ENCODE measurements at places on chromosomes 7 and 10.

GRCh38 chr10:64316416-64316815 lies 795.2 kb downstream of the REEP3 start:
- DNase-seq = no peak

- no peak for DNase-seq
Observed at GRCh38 chr7:44395067-44395466, 69.7 kb upstream of the CAMK2B start.

DNA sequence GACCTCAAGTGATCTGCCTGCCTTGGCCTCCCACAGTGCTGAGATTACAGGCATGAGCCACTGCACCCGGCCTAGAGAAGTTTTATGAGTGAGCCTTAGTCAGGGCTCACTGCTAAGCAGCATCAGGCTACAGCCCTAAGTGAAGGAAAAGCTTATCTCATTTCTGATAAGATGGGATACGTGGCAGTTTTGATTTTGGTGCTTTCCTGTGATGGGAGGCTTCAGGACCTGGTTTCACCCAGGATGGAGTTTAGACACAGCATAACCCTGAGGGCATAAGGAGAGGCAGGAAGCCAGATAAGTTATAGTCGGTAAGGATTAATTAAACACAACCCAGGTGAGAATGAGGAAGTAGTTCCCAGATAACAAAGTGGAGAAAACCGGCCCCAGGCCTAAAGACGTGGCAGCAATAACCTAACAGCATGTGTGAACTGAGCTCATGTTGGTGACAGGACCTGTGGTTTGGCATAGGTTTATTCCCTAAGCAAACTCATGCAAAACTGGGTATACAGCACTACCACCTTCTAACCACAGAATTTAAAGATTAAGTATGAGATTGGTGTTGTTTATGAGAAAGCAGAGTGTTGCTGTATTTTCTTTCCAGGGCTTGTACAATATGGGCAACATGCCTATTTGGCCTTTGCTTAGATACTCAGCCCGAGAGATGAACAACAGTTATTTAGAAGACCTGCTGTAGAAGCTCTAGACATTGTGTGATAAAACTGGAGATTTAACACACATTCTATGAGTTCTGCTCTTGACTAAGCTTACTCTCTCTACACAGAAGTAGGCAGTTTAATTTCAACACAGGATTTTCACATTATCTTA lies 119.4 kb downstream of the COL28A1 start:
- no peak for DNase-seq

GRCh38 chr7:148903504-148903903 lies 19.4 kb upstream of the EZH2 start:
- no peak for DNase-seq

GRCh38 chr10:118272149-118272721 lies 69.9 kb downstream of the FAM204A start:
- DNase-seq = peak; percentile 11

DNA sequence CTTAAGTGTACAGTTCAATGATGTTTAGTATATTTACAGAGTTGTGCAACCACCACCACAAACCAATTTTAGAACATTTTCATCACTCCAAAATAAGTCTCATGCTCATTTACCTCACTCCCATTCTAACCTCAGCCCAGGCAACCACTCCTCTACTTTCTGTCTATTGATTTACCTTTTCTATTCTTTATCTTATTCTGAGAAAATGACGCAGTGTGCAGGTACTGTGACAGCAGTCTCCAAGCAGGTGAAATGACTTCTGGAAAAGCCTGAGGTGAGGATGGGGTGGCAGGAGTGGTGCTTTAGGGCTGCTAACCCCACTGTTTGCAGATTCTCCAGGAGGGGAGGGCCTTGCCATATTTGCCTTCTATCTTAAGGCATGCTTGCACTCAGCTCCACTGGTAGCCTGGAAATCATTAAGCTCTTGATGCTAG lies 39.5 kb downstream of the GARS1 start:
- no peak for DNase-seq

DNA sequence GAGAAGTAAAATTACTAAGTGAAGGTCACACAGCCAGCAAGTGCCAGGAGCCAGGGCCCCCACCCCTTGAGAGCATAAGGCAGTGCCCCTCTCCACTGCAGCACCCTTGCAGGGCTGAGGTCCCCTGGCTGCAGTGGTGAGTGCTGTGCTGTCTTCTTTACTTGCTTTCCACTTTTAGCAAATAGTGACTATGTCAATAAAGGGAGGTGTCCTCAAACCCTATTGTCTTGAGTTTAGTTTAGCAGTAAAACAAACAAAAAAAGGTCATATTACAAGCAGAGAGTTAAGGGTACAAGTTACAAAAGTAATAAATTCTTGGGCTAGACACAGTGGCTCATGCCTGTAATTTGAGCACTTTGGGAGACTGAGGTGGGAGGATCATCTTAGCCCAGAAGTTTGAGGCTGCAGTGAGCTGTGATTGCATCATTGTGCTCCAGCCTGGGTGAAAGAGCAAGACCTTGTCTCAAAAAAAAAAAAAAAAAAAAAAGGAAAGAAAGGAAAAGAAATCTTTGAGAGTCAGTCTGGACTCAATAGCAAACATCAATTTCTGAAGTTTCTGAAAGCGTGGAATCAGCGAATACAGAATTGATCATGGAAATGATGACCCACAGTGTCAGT lies 39.0 kb upstream of the KIF5B start:
- no peak for DNase-seq

GRCh38 chr7:43384616-43385308 lies 198.1 kb upstream of the STK17A start:
- DNase-seq = no peak

GRCh38 chr10:34320265-34320664 lies 494.8 kb downstream of the PARD3 start:
- DNase-seq = no peak

DNA sequence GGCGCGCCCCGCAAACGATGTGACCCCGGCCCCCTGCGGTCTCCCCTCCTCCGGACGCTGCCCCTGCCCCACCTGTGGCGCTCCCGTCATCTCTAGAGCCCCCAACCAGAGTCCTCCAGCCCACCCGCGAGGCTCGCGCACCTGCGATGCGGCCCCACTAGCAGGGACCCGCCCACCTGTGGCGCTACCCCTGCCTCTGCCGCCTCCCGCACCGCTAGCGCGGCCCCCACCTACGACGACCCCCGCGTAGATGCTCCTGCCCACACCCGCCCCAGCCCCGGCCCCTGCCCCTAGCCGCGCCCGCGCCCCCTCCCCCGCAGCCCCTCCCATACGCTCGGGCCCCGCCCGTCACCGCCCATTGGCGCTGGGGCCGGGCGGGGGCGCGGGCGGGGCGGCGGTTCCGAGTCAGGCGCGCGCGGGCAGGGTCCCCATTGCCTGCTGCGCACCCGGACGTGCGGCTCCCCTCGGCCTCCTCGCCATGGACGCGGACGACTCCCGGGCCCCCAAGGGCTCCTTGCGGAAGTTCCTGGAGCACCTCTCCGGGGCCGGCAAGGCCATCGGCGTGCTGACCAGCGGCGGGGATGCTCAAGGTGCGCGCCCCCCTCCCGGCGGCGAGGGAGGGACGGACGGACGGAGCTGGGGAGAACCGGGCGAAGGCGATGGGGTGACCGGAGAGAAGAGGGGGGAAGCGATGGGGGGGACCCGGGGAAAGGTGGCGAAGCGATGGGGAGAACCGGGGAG lies at the start of gene PFKP:
PFKP (plus strand) TSS at position 431 of the 741 bp plus-strand sequence; CDS start at position 479, 48 bp downstream.
- peak; percentile 32 for DNase-seq

DNA sequence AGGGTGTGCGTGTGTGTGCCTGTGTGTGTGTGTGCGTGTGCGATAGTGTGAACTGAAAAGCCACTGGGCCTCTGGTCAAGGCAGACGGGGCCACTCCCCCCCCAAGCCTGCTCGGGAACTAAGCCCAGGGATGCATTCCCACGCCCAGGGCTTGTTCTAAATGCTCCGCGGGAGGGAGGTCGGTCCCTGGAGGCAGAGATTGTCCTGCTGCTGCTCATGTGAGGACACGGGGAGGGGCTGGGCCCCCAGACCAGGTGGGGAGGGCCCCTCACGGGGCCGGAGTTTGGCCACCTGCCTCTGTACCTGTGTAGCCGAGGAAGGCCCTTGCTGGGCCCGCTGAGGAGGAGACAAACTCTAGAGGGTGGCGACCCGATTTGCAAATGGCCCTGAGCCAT lies 93.9 kb downstream of the PDGFA start:
- DNase-seq = no peak

DNA sequence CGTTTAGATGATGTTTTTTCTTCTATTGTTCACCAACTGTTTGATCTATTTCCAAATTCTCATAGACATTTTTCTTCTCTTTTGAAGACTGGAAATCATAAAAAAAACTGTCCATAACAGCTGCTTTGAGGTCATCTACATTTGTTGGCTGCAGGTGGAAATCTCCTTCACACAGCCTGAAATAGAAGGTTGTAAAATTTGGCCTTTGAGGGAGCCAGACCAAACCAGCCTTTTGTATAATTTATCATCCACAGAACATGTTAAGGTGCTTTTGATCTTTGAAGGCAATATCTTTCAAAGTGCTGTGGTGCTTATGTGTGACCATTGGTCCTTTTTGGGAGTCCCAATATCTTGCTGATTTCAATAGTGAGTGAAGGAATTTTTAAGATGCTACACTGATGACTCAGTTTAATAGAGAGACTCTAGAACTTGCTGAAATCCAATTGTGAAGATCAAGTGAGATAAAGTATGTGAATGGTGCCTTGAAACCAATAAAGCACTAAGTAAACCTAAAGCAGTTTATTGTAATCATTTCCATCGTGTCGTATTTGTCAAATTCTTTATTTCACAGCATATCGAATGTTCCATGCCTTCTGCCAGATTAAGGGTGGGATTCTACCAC lies 5.4 kb downstream of the FERD3L start:
- DNase-seq = no peak

DNA sequence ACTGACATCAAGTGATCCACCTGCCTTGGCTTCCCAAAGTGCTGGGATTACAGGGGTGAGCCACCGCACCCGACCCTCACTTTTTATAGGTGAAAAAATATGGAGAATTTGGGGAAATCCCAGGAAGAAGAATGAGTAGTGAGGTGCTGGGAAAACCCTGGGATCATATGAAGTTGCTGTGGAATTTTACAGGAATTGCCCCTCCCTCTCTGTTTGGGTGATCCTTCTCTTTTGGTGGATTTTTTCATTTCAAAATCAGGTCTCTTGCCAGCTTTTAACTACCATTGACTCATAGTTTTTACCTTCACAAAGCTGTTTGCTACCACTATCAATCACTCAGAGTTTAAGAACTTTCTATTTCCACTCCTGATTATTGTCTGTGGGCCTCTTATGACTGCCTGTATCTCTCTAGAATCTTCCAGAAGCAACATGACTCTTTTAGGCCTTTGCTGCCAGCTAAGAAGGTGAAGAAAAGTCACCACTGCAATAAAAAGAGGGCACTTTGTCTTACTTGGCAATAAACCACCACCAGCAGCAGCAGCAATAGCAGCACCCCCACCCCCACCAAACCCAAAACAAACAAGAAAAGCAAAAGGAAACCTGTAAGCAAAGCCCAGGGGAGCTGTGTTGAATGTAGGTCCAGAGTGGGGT lies 4.0 kb upstream of the GIMAP8 start:
- DNase-seq = no peak

GRCh38 chr7:152910545-152911225 lies 151.1 kb downstream of the ACTR3B start:
- no peak for DNase-seq

DNA sequence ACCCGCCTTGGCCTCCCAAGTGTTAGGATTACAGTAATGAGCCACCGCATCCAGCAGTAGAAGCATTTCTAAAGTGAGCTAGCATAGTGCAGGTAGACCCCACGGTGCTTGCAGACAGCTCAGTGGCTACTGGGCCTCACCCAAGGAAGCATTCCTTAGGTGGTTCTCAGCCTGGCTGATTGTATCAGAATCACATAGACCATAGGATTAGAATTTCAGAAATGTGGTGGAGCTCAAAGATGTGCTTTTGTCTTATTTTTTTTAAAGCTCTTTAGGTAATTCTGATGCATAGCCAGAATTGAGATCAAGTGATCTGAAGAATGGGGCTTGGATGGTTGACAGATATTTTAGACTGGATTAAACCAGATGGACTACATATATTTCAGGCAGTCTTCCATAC lies 10.9 kb downstream of the ANLN start:
- no peak for DNase-seq

- peak; percentile 85 for DNase-seq
Observed at GRCh38 chr10:46228563-46229071, 58.2 kb upstream of the ANTXRL start.

DNA sequence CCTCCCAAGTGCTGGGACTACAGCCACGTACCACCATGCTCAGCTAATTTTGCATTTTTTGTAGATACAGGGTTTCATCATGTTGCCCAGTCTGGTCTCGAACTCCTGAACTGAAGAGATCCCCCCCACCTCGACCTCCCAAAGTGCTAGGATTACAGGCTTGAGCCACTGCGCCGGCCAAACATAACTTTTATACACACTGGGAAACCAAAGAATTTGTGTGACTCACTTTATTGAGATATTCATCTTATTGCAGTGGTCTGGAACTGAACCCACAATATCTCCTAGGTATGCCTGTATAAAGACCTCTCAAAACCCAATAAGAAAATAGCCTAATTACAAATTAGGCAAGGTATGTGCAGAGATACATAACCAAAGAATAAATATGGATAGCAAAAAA lies 182.6 kb upstream of the FEZF1 start:
- DNase-seq = no peak

DNA sequence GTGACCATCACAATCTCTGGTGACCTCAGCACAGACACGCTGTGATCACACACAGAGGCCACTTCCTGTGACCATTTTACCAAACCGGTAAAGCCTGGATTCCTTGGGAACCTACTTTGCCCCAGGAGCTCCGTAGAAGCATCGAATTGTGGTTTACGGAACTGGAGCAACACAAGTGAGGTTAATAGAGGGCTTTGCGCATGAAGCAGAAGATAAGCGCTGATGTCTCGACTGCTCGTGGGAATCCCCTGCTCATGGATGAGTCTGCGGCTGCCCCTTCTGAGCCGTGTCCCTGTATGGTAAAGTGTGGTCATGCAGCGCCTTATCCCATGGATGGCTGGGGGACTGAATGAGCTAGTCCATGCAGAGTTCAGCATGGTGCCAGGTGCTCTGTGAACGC lies 53.6 kb downstream of the VIPR2 start:
- no peak for DNase-seq

DNA sequence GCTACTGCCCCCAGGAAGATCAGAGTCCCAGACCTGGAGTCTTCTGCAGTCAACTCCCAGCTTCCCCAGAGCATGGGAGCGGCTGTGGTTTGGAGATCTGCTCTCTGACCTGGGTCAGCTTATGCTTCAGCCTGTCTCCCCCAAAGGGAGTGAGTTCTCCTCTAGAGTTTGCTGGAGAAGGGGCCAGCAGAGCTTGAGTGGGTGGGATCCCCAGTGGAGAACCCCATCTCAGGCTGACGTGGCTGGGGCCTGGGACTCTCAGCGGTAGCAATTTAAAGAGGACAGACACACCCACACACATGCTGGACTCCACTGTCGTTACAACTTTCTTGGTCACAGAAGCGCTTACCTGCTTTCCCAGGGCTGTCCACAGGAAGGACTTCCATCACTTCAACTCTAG lies 6.3 kb downstream of the UNC5B start:
- DNase-seq = no peak

- DNase-seq = no peak
Observed at GRCh38 chr10:62057850-62058249, 156.4 kb downstream of the ARID5B start.

DNA sequence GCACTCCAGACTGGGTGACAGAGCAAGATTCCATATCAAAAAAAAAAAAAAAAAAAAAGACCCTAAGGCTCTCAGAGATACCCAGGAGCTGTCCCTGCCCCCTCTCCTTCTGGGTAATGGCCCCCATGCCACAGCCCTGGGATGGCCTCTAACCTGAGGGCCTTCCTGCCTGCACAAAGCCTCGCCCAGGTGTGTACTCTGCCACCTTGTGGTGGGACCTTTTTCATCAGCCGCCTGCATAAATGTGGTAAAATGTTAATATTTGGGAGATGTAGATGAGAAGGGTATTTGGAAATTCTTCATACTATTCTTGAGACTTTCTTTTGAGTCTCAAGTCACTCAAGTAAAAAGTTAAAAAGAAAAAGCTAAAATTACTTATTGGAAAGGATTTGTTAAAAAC lies 46.3 kb upstream of the RNF216 start:
- no peak for DNase-seq
